M059J (cell line): ENCODE measurements at places on chromosomes 12 and 14.
A peak's percentile ranks its signal among the peaks of the same experiment; 100 is the strongest.

GRCh38 chr14:103881268-103882201 lies 34.2 kb upstream of the PPP1R13B start:
- DNase-seq, result no peak

DNA sequence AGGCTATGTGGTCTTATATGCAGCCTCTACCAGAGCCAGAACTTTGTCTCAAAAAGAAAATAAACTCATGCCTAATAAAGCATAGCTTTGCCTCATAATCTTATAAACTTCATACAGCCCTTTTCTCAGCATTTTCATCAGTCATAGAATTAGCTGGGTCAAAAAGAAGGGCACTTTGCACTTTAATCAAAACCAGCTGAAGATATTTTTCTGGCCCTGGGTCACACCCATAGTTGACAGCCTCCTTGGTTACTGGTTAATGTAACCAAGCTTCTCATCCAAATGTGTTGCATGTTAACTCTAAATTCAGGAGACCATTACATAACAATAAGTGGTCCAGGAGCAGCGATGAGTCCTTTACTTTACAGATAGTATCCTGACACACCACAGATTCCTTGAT lies 558.2 kb downstream of the FLRT2 start:
- DNase-seq, result no peak

GRCh38 chr14:32197919-32198318 lies 3.9 kb upstream of the RNU6-7 start:
- DNase-seq, result no peak

- DNase-seq, result no peak
Measured at GRCh38 chr14:99727096-99727870, 43.2 kb downstream of the CYP46A1 start.

DNA sequence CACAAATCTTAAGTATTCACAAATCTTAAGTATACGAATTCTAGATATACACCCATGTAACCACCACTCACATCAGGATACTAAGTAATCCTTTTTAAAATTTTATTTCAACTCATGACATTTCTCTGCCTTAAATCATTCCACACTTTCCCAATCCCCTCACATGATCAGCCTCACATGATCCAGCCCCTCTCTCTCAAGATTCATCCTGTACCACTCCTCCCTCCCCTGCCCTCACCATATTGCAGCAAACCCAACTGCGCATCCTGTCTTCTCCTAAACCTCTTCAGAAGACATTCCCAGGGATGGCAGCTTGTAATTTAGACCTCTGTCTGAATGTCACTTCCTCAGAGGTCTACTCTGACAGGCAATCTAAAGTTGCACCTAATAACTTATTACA lies 1.7 kb upstream of the EIF4B start:
- peak; percentile 24 for DNase-seq

- no peak for DNase-seq
Measured at GRCh38 chr12:24042651-24043050, 93.2 kb upstream of the SOX5 start.

- DNase-seq, result no peak
Measured at GRCh38 chr14:54672181-54672580, 105.3 kb downstream of the SAMD4A start.
